ENCODE measurements at places on chromosomes 11 and 22.

GRCh38 chr11:65965986-65966762 lies 4.6 kb downstream of the SART1 start:
- no peak for DNase-seq

- peak; percentile 75 for DNase-seq
Measured at GRCh38 chr11:43830928-43831440, 49.6 kb upstream of the ALKBH3 start.

DNA sequence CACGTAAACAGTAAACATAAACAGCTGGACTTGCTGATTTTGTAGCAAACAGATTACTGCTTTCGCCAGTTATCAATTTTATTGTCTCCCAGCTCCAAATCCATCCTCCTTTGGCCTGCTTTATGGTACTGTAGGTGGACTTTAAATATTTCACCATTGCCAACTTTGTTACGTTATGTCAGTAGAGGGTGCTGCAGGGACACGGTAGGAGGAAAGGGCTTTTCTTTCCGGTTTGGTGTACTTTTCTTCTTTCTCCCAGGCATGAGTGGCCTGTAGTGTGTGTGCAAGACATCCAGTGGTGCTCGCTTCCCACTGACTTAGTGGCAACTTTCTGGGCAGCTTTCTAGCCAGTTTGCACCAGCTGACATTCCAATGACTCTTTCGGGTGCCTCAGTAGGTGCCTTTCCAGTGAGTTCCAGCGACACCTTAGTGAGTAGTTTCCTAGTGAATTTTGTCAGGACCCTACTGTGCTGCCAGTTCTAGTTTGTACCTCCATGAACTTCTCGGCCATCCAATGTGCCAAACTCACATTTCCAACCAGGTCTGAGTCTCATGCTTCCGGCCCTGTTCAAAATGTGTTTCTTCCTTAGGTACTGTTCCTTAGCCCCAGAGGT lies 267.6 kb upstream of the TENM4 start:
- no peak for DNase-seq

GRCh38 chr11:83715927-83716535 lies 429.9 kb upstream of the CCDC90B start:
- DNase-seq, result no peak

DNA sequence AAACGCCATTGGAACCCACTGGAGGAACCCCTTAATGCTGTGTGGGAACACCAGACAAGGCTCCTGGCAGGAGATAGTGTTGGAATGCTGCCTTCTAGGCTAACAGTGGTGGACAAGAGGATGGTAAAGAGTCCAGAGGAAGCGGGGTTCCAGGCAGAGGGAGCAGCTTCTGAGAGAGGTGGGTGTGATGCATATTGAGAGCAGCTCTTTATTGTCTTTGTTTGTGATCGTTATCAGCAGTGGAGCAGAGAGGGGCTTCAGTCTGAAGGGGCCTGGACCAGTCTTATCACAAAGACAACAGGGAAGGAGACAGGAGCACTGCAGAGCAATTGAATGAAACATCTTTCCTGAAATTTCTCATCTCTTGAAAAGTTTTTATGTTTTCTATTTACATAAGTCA lies 106.8 kb upstream of the PLET1 start:
- no peak for DNase-seq

DNA sequence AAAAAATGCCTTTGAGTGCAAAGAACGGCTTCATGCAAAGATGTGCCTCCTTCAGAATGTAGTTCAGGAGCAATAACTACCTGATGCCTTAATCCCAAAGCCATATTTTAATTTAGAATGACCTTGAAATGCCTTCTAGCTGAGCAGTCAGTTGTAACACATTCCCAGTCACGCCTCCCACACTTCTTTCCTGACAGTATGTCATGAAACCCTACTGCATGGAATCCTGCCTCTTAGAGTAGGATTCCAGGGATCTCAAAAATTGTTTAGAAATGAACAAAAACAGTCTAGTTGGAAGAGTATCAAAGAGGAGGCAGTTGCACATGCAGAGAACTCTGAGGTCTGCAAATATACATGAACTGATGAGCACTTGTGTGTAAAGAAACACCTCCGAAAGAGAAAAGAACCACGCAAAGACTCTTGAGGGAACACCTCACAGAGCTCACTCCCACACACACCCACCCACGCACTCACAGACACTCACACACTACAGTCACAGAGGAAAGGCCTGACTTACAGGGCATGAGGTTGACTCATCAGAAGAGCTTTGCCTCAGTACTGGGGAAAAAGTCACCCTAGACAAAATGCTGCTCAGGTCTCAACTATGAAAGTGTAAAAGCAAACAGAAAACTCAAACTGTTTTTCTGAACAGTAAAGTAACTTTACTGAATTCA lies 77.4 kb downstream of the GGTLC2 start:
- peak; percentile 96 for DNase-seq

- DNase-seq, result no peak
Measured at GRCh38 chr11:1123970-1124369, 33.8 kb upstream of the MUC5AC start.

DNA sequence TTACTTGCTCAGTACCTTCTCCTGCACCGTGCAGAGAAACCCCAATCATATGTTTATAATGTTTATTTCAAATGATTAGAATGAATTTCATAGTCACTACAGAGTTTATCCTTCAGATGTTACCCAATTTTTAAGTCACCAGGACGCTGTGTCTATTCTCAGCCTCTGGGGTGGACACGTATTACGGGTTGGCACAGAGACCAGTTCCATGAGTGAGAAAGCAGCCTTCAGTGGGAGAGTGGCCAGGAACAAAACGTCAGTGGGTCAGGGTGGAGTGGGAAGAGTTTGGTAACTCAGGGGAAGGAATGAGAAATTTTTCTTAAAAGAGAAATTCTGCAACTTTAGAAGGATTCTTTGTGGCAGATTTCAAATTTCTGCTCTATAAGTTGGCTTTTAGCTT lies 77.1 kb upstream of the MTMR2 start:
- DNase-seq, result no peak

- DNase-seq, result no peak
Measured at GRCh38 chr22:46096051-46096450, 54.3 kb upstream of the PPARA start.

GRCh38 chr22:43001271-43002201 lies 13.4 kb downstream of the PACSIN2 start:
- no peak for DNase-seq
